Astrocyte (in vitro differentiated cells and primary cell): ENCODE measurements at places on chromosomes 11 and 22.
A peak's percentile ranks its signal among the peaks of the same experiment; 100 is the strongest.

GRCh38 chr11:76628408-76628947 lies 42.1 kb downstream of the LRRC32 start:
- no peak for DNase-seq

GRCh38 chr11:61553373-61554171 lies 27.3 kb downstream of the SYT7 start:
- no peak for DNase-seq

- no peak for DNase-seq
Observed at GRCh38 chr11:68375766-68376165, 63.4 kb downstream of the LRP5 start.

DNA sequence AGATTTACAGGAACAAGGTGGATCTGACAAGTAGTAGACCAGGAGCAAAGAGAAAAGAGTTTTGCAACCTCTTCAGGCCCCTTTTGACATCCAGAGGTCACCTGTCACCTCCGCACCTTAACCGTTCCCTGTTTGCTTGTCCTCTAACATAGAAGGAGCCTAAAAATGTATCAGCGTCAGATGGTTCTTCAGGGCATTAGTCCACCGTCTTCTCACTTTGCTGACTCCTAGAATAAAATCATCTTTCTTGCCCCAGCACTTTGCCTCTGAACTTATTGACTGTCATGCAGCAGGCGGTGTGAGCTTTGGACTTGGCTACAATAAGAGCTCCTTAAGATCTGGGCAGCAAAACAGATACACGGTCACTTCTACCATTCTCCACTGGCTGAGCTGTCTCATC lies 339.7 kb upstream of the B3GAT1 start:
- no peak for DNase-seq

DNA sequence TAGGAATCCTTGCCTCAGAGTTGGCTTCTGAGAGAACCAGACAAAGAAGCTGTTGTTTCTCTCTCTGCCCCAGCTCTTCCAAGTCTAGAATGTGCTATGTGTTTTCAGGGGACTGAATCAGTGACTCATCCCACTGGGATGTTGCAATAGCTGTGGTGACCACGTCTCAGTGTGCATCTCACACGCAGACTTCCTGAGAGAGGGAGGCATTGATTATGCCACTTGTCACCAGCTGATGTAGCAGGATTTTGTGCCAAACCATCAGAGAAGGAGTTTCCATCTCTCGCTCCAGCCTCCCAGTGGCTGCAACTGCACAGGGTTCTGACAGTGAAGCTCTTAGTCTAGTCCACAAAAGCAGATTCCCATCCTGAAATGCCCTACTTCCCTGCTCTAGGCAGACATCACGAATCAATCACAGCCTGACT lies 455.8 kb downstream of the MIAT start:
- DNase-seq = peak; percentile 99

DNA sequence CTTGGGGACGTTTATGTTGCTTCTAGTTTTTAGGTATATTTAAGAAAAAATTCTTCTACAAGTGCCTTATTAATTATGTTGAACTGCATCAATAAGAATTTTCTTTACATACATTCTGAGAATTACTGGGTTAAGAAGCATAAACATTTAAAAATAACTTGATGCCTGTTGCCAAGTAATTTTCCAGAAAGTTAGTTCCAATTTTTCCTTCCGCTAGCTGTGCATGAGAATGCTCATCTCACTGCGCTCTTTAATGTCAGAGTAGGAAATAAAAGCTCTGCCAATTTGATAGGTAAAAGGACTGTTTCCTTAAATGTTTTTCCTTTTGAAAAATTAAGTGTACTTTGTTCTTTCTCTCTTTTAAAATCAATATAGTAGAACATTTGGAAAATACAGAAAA lies 113.1 kb upstream of the ZBED5 start:
- DNase-seq = no peak

DNA sequence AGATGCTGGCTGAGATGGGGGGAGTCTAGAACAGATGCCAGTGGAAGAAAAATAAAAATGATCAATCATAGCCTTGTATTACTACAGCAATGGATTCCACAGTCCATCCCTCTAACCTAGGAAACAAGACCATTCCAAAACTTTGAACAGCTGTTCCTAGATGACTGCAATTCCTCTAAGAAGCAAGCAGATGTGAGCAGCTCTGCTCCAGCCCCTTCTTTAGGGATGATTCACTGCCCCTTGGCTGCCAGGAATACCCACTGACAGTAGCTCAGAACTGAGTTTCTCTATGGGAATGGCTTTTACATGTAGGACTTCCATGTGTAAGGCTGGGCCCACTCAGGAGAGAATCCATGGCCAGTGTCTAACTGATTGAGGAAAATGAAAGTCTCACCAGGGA lies 943.9 kb downstream of the OPCML start:
- DNase-seq = peak; percentile 38

GRCh38 chr22:22507743-22508273 lies 734 bp downstream of the ZNF280B start:
- no peak for DNase-seq

DNA sequence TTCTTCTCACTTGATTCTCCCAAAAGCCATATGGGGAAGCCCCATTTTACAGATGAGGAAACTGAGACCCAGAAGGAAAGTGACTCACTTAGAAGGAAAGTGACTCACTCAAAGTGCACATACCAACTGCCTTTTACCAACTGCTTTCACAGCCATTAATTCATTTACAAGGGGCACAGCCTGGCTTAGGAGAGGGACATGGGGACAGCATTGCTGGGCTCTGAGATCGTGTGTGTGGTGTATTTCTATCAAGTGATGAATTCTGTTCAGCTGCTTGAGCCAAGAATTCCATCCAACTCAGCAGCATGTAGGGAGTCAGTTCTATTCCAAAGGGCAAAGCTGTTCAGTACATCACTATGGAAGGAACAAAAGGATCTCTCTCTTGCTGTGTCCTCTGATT lies 23.5 kb upstream of the PAK1 start:
- DNase-seq = no peak

DNA sequence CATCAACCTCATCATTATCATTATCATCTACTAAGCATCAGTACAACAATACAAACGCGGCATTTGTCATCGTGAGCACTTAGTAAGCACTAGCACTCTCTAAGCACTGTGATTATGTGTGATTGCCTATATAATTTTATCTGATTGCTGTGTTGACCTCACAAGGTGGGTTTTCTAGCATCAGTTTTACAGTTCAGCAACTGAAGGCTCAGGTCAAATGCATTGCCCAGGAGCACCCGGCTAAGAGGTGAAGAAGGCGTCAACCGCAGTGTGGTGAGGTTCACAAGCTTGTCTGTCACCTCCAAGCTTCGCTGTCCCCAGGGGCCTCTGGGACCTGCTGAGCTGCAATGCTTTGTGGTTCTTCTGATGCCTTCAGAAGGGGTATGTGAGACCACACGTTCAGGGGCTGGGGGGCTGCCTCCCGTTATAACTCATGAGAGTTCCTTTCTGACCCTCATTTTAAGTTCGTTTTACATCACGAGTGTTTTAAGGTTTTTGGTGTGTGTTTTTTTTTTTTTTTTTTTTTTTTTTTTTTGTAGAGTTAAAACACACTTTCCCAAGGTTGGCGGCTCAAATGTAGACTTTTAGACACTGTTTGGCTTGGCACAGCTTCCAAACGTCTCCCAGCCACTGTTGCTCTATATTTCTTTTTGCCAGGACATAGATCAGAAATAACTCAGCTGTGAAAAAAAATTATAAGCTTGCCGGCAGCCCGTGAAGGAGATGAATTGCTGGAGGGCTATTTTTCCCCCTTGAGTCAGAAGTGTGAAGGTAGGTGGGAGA lies 33.8 kb upstream of the SCUBE1 start:
- DNase-seq = peak; percentile 61
